Esophagus muscularis mucosa (tissue), 4 donors: ENCODE measurements at places on chromosomes 11 and 22. TPM values are rescaled to one million over a fixed set of nuclear protein-coding genes. Genes with fewer than 3 reads are reported as not detected.

UPK2 gene
- total RNA-seq = not detected

RAC2 gene
- 21.9 TPM for total RNA-seq

ZBTB16 gene
- total RNA-seq = 319 TPM

KIF18A gene
- total RNA-seq = 0.33 TPM

HMGXB4 gene
- 18.1 TPM for total RNA-seq

FAM227A gene
- total RNA-seq = 0.33 TPM

SEC14L2 gene
- 11.6 TPM for total RNA-seq
